Activated CD8-positive, alpha-beta memory T cell treated with anti-CD3 and anti-CD28 coated beads for 36 hours (primary cell): ENCODE measurements at places on chromosomes 7 and 10. TPM values are rescaled to one million over a fixed set of nuclear protein-coding genes. Genes with fewer than 3 reads are reported as not detected.

Gene LEP
- total RNA-seq: not detected

Gene TMEM229A
- not detected for total RNA-seq

Gene HECW1
- not detected for total RNA-seq

Gene NUTM2E
- not detected for total RNA-seq

Gene LRRC17
- not detected for total RNA-seq

Gene ASB15
- not detected for total RNA-seq

Gene AP5Z1
- 37.9 TPM for total RNA-seq

Gene SH3PXD2A
- total RNA-seq: 8.6 TPM

Gene ANKRD30A
- total RNA-seq: not detected

Gene HIPK2
- total RNA-seq: 19.9 TPM

Gene NEURL1
- total RNA-seq: 1.9 TPM

Gene WDFY4
- total RNA-seq: not detected

Gene PTPN20
- 0.70 TPM for total RNA-seq

Gene RELN
- total RNA-seq: not detected

Gene UNCX
- total RNA-seq: not detected

Gene ACTA2
- total RNA-seq: 20.5 TPM

Gene COL13A1
- total RNA-seq: not detected

Gene VAX1
- total RNA-seq: not detected

Gene LUC7L2
- 151 TPM for total RNA-seq

Gene LLCFC1
- total RNA-seq: not detected

Gene IDI2
- not detected for total RNA-seq

Gene GIMAP7
- total RNA-seq: 19.7 TPM

Gene ZPBP
- 0.42 TPM for total RNA-seq

Gene IL6
- 1.4 TPM for total RNA-seq

Gene CC2D2B
- not detected for total RNA-seq

Gene COL17A1
- not detected for total RNA-seq

Gene RBM48
- total RNA-seq: 14.4 TPM

Gene CRHR2
- not detected for total RNA-seq

Gene SPDYE2
- total RNA-seq: not detected

Gene TET1
- 0.50 TPM for total RNA-seq

Gene GLI3
- total RNA-seq: 0.38 TPM

Gene SYNPO2L
- total RNA-seq: not detected

Gene BMPR1A
- total RNA-seq: 15.9 TPM

Gene NEUROG3
- not detected for total RNA-seq

Gene SPDYE3
- not detected for total RNA-seq

Gene ZNF485
- 7.1 TPM for total RNA-seq

Gene OR6B1
- not detected for total RNA-seq

Gene AKR1B15
- not detected for total RNA-seq

Gene MRC1
- total RNA-seq: not detected

Gene WIPF3
- total RNA-seq: not detected

Gene NUTM2A
- total RNA-seq: 0.67 TPM

Gene MRLN
- total RNA-seq: not detected

Gene SFTPA1
- not detected for total RNA-seq

Gene MKX
- total RNA-seq: 0.30 TPM

Gene RARRES2
- not detected for total RNA-seq

Gene FFAR4
- total RNA-seq: not detected

Gene TRIL
- total RNA-seq: not detected

Gene HOXA9
- total RNA-seq: not detected

Gene SMO
- 0.25 TPM for total RNA-seq

Gene ARHGAP21
- total RNA-seq: 34.3 TPM

Gene AGFG2
- total RNA-seq: 64.8 TPM

Gene INHBA
- not detected for total RNA-seq

Gene PIK3CG
- 26.9 TPM for total RNA-seq

Gene EN2
- not detected for total RNA-seq

Gene CUBN
- 0.19 TPM for total RNA-seq

Gene BRI3
- 59.3 TPM for total RNA-seq

Gene LRRC4
- total RNA-seq: 0.13 TPM
